T-helper 17 cell (primary cell): ENCODE measurements at places on chromosomes 6 and 20. TPM values are rescaled to one million over a fixed set of nuclear protein-coding genes. Genes with fewer than 3 reads are reported as not detected.

- DNase-seq, result no peak
These were observed 19.4 kb downstream of the C6orf15 start for GRCh38 chr6:31092769-31093505.

- DNase-seq, result no peak
These were observed 733.3 kb downstream of the HACE1 start for GRCh38 chr6:104126315-104127005.

GRCh38 chr6:121175827-121176226 lies 158.5 kb downstream of the TBC1D32 start:
- no peak for DNase-seq

DNA sequence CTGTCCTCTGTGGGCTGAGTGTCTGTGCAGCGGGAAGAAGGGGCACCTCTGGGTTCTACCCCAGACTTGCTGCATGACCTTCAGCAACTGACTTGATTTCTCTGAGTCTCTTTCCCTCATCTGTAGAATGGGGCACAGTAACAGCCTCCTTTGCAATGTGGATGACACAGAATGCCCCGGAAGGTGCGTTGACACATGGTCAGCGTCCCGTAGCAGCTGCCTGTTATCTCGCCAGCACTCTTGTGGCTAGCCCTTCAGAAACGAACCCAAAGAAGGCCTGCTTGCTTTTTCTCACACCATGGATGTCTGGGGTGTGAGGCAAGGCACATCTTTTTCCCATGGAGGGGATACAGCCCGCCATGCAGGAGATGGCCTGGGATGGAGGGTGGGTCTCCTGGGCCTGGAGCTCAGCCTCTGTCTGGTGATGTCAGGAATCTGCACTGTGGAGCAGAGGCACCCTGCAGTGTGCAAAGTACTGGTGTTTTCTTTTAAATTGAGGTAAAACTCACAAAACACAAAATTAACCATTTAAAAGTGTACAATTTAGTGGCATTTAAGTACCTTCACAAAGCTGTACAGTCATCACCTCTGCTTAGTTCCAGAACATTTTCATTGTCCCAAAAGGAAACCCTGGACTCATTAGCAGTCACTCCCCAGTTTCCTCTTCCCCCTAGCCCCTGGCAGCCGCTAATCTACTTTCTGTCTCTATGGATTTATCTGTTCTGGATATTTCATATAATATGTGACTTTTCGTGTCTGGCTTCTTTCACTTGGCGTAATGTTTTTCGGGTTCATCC lies 59.8 kb upstream of the FAM83D start:
- no peak for DNase-seq

DNA sequence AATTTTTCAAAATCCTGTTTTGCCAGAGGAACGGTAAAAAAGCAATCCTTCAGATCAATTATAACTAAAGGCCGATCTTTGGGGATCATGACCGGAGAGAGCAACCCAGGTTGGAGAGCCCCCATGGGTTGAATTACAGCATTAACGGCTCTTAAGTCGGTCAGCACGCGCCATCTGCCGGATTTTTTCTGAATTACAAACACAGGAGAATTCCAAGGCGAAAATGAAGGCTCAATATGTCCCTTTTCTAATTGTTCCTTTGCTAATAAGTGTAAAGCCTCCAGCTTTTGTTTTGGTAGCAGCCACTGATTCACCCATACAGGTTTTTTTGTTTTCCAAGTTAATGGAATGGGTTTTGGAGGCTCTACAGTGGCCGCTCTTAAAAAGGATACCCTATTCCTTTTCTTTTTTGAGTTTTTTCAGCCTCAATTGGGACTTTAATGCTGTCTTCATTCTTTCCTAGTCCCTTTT lies 16.9 kb upstream of the PTCRA start:
- peak; percentile 47 for DNase-seq

DNA sequence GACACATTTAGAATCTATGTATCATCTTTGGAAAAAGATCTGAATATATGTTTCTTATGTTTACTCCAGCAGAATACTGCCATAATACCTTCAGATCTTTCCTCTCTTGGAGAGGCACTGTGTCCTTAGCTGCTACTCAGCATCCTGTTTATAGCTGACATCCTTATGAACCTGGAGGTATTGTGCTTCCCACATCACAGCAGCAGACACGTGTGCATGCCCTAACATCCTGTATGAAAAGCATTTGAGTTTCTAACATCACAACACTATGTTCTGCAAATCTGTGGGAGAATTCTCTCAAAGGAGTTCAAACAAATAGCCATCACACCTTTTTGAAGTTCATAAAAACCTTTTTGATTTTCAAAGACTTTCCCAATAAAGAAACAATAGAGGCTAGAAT lies 216.0 kb downstream of the GJA1 start:
- DNase-seq, result no peak

DNA sequence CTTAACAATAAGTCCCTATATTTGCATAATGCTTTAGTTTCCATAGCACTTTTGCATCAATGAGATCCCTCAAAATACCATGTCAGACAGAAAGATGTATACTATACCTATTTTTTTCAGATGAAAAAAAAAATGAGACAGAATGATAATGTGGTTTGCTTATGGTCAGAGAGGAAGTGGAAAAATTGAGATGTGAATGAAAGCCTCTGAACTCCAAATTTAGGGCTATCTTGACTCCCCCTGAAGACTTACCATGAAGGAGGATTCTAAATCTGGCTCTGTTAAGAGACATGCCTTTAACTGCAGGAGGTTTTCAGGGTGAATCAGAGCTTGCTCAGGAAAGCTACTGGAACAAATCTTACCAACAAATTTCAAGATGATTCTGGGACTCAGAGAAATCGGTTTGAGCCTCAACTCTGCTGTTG lies 176.2 kb downstream of the ISM1 start:
- DNase-seq, result no peak

The HSPA12B gene
- not detected for total RNA-seq

The ERGIC3 gene
- total RNA-seq, result 139 TPM

The CDYL gene
- 21.2 TPM for total RNA-seq
